Activated CD8-positive, alpha-beta memory T cell treated with anti-CD3 and anti-CD28 coated beads for 1 hour (primary cell): ENCODE measurements at places on chromosomes 11 and 22.

- no peak for DNase-seq
Observed at GRCh38 chr11:12086271-12087074, 23.9 kb upstream of the MICAL2 start.

DNA sequence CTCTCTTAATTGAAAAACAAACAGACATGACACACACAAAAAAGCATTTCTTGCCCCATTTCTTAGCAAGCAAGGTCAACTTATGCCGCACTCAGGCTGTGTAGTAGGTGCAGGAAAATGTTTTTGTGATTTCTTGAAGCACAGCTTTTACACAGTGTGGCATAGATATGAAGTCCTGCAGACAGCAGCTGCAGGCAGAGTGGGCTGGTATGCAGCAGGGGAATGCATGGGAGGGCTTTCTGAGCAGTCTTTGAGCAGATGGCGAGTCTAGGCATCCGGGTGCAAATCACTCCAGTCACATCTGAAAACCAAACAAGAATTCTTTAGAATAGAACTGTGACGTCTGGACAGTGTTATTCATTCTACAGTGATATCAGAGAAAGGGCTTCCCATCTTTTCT, 87.5 kb downstream of the BLID start:
- no peak for DNase-seq

- DNase-seq: no peak
Observed at GRCh38 chr11:11577251-11577855, 44.5 kb downstream of the GALNT18 start.

- no peak for DNase-seq
Observed at GRCh38 chr11:69919659-69920344, 100.6 kb upstream of the FGF3 start.

- no peak for DNase-seq
Observed at GRCh38 chr11:74948546-74948897, 369 bp downstream of the XRRA1 start.

GRCh38 chr22:49720279-49720959, 107.3 kb downstream of the BRD1 start:
- no peak for DNase-seq

- DNase-seq: no peak
Observed at GRCh38 chr11:103484545-103484944, 375.3 kb downstream of the DYNC2H1 start.

DNA sequence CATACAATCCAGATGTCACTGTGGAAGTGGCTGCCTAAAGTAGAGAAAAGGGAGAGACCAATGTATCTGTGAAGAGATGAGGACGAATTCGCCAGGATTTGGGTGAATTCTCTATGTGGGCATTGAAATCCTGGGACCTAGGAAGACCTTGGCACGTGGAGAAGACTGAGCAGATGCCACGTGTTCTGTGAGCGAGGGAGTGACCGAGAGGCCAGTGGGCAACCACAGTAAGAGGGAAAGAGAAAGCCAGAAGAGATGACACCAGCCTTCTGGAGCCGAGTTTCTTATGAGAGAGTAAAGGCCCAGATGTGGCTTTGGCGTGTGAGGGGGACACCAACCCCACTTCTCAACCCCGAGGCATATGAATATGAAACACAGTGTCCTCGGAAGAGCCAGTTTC, 228.1 kb downstream of the BUD13 start:
- no peak for DNase-seq

GRCh38 chr11:19173004-19173689, 28.6 kb downstream of the CSRP3 start:
- DNase-seq: no peak

DNA sequence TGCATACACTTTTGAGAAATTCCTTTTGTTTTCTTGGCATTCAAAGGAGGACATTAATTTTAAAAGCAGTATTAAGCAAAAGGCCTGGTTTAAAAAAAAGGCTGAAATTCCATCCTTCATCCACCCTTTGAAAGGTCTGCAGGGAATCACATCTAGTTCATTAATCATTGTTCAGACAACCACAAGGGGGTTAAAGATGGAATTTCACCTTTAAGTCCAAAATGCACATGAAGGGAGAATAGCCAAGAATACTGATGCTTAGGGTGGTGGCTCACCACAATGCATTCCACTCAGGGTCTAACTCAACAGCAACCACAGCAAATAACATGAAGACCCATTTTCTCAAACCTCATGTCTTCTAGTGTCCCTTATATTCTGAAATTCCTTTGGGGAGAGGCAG, 256.9 kb downstream of the CADM1 start:
- no peak for DNase-seq

DNA sequence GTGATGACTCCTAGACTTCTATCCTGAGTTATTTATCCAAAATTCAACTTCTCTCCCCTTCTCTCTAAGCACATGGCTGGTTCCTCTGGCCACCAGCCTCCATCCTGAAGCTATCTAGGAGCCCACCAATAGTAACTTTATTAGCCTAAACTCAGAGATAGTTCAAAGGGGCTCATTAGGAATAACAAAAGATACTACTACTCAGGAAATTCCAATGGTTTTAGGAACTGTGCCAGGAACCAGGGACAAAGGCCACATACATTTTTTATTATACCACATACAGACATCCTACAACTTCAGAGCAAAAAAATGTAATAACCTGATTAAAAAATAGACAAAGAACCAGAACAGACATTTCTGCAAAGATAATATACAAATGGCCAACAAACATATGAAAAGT, 27.9 kb downstream of the SLC25A17 start:
- DNase-seq: no peak

DNA sequence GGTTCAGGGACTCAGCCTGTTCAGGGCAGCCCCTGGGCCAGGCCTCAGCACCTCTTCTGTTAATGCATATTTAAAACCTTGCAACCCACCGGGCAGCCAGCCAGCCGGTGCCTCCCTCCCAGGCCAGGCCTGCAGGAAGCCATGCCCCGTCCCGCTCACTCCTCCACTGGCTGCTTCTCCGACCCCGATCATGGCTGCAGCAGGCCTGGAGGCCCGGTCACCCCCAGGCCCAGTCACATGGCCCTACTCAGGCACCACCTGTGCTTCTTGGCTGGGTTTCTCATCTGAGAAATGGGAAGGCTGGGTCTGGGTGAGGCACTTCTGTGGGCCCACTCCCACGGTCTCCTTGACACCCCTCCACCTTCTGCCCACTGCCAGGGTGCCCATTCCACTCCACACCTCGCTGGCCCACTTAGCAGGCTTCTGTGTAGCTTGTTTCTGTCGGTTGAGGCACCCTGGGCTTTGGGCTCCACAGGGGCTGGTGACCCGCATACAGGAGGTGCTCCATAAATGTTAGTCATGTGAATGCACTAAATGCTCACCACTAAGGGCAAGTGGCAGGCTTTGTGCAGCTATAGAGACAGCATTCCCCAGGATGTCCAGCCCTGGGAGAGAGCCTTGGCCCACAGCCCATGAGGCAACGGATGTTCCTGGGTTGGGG, 11.4 kb downstream of the RTN4R start:
- no peak for DNase-seq

DNA sequence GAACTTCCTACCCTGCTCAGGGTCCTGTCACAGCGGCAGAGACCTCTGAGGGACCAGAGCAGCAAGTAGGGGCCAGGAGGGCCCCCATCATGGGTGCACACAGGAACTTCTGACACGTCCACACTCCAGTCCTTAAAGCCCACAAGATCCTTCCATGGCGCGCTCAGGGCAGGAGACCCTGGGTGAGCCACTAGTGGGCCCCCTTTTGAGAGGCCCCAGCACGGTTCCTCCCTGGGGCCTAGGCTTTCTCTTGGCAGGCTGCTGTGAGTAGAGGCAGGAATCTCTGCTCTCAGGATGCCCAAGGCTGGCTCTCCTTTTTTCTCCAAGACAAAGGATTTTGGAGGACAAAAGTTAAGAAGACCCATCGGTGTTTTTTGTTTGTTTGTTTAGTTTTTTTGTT, 22.4 kb downstream of the RPS6KA4 start:
- DNase-seq: no peak

DNA sequence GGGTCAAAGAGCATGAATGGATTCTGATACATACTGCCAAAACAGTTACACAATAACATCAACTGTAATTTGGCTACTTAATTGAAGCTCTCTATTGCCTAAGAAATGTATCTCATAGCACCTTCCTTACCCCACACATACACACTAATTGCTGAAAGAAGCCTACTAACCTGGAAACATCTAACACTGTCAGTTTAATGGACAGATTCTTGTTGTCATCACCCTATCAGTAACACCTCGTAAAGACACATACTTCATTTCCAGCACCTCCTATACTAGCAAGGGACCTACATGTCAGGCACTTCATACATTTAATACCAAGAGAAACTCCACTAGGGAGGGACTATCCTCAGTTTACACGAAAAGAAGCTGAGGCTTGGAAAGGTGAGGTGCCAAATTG, 9.9 kb downstream of the NAP1L4 start:
- no peak for DNase-seq

DNA sequence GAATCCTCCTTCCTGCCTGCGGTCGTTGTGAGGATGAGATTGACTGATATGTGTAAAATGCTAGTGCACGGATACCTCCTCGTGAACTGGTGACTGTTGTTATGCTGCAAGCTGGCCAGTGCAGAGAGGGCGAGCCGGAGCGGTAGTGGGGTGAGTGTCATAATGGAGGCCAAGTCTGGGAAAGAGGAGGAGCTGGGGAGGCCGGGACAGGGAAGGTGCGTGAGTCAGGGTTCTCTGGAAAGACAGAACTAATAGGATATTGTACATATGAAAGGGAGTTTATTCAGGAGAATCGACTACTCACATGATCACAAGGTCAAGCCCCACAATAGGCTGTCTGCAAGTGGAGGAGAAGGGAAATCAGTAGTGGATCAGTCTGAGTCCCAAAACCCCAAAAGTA, 56.8 kb upstream of the FADD start:
- DNase-seq: no peak

DNA sequence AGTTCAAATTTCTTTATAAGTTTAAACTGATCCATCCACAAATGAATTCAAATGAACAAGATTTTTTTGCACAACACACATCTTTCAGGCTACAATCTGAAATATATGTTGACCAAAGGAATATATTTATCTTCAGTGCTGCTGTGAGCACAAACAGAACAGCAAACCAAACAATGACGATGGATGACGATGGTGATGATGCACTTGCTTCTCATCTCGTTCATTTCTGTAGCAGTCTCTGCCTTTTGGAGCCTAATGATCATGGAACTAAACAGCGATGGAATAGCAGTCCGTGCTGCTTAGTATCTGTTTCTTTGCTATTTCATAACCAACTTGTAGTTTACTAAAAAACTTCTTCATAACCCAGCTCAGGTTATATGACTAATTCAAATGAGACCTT, 220.7 kb upstream of the BLID start:
- no peak for DNase-seq

DNA sequence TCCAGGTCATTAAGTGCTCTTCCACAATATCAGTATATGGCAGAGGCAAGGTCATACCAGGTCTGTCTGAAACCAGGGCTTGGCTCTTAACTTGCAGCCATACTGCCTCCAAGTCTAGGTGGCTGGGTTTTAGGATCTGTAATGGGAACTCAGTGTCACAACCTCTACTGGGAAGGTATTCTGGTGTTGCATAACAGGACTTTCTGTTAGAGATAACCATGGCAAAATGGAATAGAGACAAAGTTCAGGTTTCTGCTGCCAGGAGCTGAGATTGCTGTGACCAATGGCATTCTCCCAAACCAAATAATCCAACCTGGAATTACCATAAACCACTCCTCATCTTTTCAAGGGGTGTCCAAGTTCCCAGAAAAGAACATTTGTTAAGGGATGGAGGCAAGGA, 6.8 kb upstream of the SAA1 start:
- DNase-seq: no peak

GRCh38 chr22:47678048-47678447, 915.6 kb downstream of the TBC1D22A start:
- no peak for DNase-seq

GRCh38 chr11:27551127-27551526, 44.6 kb upstream of the LIN7C start:
- DNase-seq: no peak

DNA sequence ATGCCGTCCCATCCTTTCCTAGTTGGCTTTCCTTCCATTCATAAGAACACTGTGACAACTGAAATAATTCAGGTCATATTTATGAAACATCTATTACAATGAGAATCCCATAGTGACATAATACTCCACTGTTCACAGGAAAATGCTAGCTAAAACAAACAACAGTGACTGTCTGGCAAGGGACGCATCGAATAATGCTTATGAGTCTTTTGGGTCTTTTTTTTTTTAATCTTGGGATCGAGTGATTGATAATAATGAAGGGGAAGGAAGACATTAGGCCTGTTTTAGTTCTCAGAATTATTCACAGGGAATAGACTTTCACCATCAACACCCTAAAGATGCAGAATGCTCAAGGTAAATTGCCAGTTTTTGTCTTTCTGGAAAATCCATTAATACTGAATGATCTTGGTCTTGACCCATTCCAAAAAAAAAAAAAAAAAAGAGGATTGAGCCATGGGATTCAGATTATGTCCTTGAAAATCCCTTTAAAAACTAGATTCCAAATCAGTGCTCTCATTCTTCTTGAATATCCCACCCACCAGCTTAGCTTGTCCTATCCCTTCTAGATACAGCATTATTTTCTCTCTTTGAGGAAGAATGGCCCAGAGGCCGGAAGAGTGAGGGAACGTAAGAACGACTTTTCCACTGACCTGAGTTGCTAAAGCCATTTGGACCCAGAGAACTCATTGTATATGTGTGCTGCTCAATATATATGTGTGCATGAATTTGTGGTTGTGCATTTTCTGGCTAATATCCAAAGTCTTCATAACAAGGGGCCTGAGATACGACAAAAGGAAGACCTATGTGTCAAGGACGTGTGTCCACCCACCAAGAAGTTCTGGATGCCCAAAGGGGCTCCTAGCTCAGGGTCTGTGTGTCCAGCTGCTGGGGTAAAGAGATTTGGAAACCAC, 35.2 kb upstream of the CREB3L1 start:
- DNase-seq: no peak

DNA sequence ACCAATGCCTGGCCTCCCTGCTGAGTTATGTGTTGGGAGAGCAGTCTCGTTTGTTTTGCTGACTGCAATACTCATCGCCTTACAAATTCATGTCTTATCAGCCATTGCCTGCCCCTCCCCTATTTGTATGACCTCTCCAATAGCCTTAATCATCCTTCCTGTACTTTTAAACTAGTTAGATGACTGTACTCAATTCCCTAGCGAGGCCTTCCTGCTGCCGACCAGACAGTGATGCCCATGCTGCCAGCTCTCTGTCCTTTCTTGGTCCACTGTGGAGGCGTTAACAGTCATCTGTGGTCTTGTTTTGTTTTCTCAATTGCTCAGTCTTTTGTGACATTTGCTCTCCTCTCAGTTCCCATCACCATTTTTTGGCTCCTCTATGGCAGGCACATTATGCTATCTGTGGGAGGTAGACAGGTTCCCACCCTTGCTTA, 20.3 kb upstream of the YPEL1 start:
- no peak for DNase-seq

GRCh38 chr11:122094836-122095235, 21.2 kb downstream of the BLID start:
- no peak for DNase-seq

DNA sequence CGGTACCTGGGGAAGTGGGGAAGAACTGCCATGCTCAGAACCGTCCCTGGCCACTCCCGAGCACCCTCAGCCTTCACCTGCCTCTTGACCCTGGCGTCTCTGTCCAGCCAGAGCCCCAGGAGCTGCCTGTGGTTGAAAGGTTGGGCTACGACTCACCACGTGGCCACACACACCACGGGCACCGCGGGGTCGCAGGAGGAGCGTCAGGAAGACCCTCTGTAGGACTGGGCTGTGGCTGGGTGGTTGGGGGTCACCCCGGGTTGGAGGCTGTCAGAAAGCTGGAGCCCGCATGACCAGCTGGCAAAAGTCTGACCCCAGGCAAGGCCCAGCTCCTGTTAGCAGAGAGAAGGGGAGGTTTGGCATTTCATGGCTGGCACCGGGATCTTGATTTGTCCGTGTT, 11.5 kb downstream of the KRTAP5-5 start:
- no peak for DNase-seq

- no peak for DNase-seq
Observed at GRCh38 chr22:46509416-46510089, 27.9 kb downstream of the CELSR1 start.
